ENCODE measurements at places on chromosomes 6 and 20. TPM values are rescaled to one million over a fixed set of nuclear protein-coding genes. Genes with fewer than 3 reads are reported as not detected.
A peak's percentile ranks its signal among the peaks of the same experiment; 100 is the strongest.

DNA sequence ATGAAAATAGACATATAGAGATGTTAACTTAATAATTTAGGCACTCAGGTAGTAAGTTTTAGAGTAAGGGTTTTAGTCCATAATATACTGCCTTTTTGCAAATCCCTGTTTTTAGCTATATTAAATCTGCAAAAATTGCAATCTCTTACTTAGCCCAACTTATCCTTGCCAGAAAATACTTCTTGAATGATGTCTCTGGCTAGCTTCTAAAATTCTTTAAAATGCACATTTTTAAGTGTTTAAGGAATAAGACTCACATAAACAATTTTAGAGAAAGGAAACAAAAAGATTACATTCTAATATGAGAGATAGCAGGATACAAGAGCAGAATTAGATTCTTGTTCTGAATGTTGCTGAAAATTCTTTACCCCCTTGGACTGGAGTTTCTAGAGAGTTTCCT is 25.8 kb upstream of the RFPL4B start:
- no peak for DNase-seq

- no peak for DNase-seq
Observed at GRCh38 chr20:51037532-51038115, 14.7 kb upstream of the KCNG1 start.

- DNase-seq: no peak
Observed at GRCh38 chr20:59042151-59042795, at the start of gene PRELID3B. TSS of gene PRELID3B (minus strand) at chr20:59042786. CDS start at chr20:59042730, 56 bp downstream.

COL9A1 gene
- not detected for total RNA-seq

GRCh38 chr6:53734473-53735299 is 60.1 kb upstream of the LRRC1 start:
- DNase-seq: peak; percentile 36

- no peak for DNase-seq
Observed at GRCh38 chr6:119126826-119127225, 48.4 kb upstream of the FAM184A start.

SLC22A3 gene
- total RNA-seq: 49.3 TPM

DNA sequence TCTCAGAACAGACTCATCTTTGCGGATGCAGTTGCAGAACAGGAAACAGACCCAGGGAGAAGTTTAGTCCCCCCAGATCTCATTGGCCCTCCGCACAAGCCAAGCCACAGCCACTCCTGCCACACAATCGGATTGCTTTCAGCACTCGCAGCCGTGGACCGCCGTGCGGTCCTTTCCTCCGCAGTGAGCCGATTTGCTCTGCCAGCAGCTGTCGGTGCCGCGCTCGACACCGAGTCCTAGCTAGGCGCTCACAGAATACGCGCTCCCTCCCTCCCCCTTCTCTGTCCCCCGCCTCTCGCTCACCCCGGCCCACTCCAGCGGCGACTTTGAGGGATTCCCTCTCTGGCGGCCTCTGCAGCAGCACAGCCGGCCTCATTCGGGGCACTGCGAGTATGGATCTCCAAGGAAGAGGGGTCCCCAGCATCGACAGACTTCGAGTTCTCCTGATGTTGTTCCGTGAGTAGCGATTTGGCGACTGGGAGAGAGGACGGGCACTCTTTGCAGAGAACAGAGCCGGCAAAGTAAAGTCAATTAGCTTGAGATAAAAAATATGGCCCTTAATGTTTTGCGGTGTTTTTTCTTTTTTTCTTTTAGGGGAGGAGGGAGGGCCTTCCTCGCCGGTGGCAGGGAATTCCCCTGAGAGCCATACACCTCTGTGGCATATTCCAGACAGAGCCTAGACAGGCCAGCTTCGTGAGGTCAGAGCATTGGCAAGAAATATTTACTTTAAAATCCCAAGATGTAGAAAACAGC is at the start of gene LAMP5:
Gene LAMP5, plus strand, starts transcription at position 130 of the 753 bp plus-strand sequence. Its CDS starts 263 bp downstream, at position 393.
- DNase-seq: no peak

GRCh38 chr6:89585154-89585553 is 53.4 kb downstream of the LYRM2 start:
- no peak for DNase-seq

GRCh38 chr6:106973018-106973835 is 1.3 kb downstream of the CD24 start:
- DNase-seq: peak; percentile 65

FAM184A gene
- 5.0 TPM for total RNA-seq

GRCh38 chr6:41408982-41409381 is 73.6 kb downstream of the NCR2 start:
- no peak for DNase-seq

DNA sequence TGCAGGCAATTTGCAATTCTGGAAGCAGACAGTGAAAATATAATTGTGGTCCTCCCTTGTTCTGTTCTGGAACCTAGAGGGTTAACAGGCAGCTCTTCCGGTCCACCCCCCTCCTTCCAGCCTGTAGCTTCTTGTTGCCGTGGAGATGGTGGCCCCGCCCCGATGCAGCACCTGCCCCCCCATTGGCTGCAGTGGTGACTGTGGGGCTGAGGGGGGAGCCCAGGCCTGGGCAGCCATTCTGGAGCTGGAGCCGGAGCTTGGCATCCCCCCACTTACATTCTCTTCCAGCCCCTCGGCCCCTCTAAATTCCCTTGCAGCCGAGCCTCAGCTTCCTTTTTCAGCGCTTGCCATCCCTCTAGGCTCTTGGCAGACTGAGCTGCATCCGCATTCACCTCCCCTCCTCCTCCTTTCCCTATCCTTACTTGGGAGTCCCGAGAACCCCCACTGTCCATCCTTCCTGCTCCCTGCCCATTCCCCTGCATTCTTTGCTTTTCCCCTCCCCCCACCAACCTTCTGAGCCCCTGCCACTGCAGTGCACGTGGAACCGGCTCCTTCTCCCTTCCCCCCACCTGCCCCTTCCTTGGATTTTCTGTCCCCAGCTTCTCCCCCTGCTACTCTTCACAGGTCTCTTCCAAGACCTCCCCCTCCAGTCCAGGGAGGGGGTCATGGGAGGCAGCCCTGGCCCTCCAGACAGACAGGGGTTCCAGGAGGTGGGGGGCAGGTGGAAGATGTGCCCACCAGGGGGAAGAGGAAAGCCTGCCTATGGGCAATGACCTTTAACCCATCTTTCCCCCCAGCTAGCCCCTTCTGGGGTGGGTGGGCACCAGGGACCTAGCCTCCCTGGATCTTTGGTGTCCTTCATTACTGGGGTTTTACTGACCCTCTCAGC is 11.4 kb downstream of the SYNGAP1 start:
- no peak for DNase-seq

EPHA7 gene
- total RNA-seq: not detected

GRCh38 chr6:146583966-146584365 is 14.8 kb upstream of the ADGB start:
- no peak for DNase-seq

RAMACL gene
- 1.4 TPM for total RNA-seq

GRCh38 chr6:72813807-72814596 is 192.1 kb downstream of the KCNQ5 start:
- no peak for DNase-seq

DNA sequence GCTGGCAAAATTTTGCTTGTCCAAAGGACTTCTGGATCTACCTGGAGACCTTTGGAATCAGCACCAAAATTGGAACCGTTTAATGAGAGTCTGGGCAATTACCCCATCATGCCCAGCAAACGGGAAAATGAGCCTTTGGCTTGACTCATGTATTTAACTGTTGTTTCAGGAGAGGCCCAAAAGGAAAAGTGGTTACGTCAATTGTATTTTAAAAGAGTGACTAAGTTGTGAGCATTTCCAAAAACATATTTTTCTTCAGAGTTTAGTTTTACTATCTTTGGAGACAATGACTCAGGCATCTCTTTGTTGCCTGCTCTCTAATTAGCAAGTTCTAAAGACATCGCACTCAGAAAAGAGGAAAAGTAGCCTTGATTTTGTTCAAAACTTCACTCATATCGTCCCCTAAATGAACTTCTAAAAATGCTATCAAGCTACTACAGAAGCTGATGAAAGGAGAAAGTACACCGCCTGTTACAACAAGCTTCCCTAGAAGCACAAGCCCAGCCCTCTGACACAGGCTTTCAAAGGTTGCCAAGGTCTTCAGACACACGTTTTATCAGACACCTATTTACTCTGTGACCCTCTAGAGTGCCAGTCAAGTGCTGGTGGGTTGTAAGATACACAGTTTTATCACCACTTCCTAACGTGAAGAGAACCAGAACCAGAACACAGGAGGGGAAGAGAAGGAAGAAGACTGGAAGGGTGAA is 146.2 kb downstream of the TBX18 start:
- no peak for DNase-seq

GRCh38 chr6:15063253-15063853 is 182.5 kb upstream of the JARID2 start:
- DNase-seq: no peak

MICA gene
- 6.1 TPM for total RNA-seq

- DNase-seq: no peak
Observed at GRCh38 chr20:20816969-20817755, 104.7 kb upstream of the RALGAPA2 start.

TCP11 gene
- total RNA-seq: not detected

ECHDC1 gene
- total RNA-seq: 45.2 TPM

DNA sequence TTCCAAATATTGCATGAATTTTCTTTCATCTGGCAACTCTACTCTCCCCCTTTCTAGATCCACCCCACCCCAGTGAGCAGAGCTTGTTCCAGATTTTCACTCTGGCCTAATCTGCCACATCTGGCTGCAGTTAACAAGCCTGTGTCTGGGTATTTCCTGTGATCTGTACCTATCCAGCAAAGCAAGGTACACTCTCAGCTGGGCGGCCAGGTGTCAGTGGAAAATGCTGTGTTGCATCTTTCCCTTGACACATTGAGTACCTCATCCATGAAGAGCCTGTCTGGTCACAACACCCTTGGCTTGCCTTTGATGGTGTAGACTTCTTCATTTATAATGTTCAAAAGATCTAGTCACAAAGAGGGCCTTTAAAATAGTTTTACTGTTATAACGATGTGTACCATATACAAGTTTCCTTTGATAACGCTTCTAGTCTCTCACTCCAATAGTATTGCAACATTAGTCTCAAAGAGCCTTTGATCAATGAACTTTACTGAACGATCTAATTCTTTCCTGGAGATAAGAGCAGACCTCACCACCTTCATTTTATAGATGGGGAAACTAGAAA is 6.0 kb upstream of the RNF182 start:
- no peak for DNase-seq

- DNase-seq: no peak
Observed at GRCh38 chr6:111845441-111845871, 27.8 kb downstream of the FYN start.

GRCh38 chr20:3687655-3688054 is 5.8 kb upstream of the ADAM33 start:
- DNase-seq: no peak

DNA sequence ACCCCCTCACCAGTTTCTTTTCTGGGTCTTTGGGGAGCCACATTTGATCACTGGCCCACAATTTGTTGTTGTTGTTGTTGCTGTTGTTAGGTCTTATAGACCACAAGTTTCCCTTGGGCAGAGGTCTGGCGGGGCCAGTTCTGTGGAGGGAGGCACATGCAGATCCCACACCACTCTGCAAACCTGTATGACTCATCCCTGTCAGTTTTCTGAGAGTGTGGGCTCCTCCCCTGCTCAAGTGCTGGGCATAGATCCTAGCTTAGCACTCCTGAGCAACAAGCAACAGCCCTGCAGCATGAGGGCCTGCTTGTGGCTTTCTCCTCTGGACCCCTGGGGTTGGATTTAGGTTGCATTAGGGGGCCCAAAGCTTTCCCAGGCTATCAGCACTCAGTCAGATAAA is 411.1 kb upstream of the HTR1E start:
- no peak for DNase-seq

DNA sequence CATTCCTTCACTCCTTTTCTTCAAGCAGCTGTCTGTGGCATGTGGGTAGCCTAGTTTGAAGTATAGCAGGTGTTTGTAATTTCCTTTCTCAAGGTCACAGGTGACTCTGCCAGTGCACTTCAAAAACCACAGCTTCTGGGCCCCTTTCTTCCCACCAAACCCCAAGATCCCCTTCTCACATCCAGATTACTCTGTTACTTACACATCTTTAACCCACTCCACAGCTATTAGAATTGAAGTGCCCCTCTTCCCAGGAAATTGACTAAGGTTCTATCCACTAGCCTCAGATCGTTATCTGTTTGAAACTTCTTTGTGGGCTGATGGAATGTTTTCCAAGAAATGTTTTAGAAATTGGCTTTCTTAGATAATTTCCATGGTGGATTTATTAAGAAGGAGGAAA is 150.8 kb downstream of the AHI1 start:
- DNase-seq: no peak

DNA sequence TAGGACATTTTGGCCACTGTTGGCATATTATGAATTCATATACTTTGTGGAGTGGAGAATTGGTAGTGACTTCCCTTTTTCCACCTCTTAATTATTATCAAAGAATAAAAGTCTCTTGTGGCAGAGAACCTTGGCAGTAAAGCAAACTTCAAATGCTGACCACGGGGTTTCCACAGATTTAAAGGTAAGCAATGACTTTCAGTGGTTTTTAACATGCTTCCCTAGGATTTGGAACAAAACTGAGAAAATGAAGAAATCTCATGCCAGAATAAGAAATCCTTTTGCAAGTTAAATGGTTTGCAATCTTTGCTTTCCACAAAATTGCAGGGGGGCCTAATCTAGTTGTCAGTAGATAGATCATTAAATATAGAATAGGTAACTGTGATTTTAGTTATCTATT is 2.0 kb upstream of the SDC4 start:
- no peak for DNase-seq

BMP6 gene
- 1.8 TPM for total RNA-seq

ABRACL gene
- total RNA-seq: 31.1 TPM

CYP39A1 gene
- 34.3 TPM for total RNA-seq

DNA sequence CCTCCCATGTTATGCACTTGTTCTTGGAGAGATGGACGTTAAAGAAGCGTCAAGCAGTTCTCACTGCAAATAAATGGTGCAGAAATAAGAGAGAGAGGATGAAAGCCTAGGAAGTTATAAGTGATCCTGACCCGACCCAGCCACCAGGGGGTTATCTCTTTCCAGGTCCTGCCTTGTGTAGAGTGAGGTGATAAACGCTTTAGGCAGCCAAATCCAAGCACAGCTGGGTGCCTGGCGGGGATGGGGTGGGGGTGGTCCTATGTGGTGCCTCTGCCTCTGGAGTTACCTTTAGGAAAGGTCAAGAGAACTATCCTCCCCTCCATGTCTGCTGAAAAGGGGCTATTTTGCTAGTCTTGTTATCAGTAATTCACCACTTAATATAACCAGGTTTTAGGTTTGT is 9.2 kb upstream of the TFAP2A start:
- DNase-seq: no peak

ADTRP gene
- 0.53 TPM for total RNA-seq

GRCh38 chr6:137002505-137002904 is 42.3 kb downstream of the IL20RA start:
- DNase-seq: no peak

VGLL2 gene
- total RNA-seq: not detected

DNA sequence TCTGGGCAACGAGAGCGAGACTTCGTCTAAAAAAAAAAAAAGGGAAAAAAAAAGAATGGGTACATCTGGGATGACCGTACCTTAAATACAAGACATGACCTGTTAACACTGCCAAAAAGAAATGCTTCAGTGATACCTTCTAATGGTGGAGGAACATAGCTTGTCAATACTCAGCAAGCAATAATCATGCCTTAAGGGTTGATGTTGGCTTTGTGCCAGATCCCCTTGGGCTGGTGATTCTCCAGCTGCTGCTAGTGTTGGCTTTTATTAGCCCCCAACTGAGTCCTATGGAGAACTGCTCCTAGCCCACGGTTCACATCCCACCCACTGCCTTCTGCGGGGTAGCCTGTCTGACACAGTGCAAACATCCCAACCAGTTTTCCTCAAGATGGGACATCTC is 134.9 kb downstream of the PLCB1 start:
- DNase-seq: no peak

- DNase-seq: no peak
Observed at GRCh38 chr6:33910594-33910993, 106.8 kb upstream of the MLN start.
